ENCODE measurements at places on chromosomes 11 and 22. TPM values are rescaled to one million over a fixed set of nuclear protein-coding genes. Genes with fewer than 3 reads are reported as not detected.

DNA sequence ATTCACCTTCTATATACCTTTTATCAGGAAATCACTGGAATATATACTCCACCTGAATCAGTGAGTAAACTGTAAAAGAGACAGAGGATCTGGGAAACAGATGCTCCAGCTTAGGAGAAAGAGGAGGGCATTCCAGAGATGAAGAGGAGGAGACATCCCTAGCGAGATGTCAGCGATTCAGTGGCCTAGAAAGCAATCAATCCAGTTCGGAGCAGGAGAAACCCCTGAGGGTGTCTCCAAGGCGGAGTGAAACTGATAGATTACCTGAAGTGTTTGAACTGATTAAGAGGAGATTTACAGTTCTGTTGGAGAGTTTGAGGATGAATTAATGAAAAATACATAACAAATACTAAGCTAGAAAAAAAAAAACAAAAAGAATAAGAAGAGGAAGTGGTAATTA, 24.5 kb upstream of the TNRC6B start:
- no peak for DNase-seq
- no peak overlapping the region for H3K4me3 ChIP-seq
- H3K27me3 ChIP-seq: no peaks in the 10 kb centered on the region
- H3K4me1 ChIP-seq: peaks cover 23% of the 10 kb centered on the region
- no peaks in the 10 kb centered on the region for H3K36me3 ChIP-seq

MUC15 gene
- 0.18 TPM for total RNA-seq

MS4A4A gene
- not detected for total RNA-seq

CRYBB3 gene
- total RNA-seq: 2.1 TPM

GRCh38 chr11:82082976-82083375, 650.7 kb downstream of the FAM181B start:
- H3K27ac ChIP-seq: no peak overlapping the region
- no peak for DNase-seq
- no peaks in the 10 kb centered on the region for H3K36me3 ChIP-seq

BMAL1 gene
- 15.0 TPM for total RNA-seq

DNA sequence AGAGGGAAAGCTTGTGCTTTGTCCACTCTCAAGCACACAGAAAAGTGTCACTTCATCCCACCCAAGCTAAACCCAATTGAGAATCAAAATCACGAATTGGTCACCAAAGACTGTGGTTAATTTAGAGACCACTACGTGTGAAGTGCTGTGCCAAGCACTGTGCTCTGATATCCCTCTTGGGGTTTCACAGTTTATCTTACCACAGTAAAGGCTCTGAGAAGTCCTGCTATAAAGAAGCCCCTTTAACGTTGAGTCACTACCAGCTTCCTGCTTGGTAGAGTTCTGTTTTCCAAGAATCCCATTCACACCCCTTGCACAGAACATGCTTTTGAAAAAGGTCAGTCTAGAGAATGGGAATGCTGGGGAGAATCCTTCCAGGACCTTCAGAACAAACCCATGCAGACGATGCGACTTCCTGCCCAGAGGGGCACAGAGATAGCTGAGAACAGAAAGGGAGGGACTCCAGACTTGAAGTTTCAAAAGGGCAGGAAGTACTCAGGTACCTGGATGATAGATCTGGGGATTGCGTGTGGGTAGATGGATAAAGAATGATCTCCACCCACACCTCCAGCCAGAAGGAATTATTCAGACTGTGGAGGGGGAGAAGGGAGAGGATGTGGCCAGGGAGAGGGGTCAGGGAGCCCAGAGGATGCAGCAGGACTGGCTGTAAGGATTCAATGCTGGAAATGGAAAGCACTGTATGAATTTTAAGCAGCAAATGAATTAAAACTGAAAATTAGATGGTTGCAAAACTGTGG, 18.1 kb upstream of the TSPAN18 start:
- DNase-seq: no peak
- no peak overlapping the region for H3K4me3 ChIP-seq
- H3K36me3 ChIP-seq: no peaks in the 10 kb centered on the region
- peaks cover 5% of the 10 kb centered on the region for H3K4me1 ChIP-seq
- H3K27ac ChIP-seq: no peak overlapping the region

- H3K4me1 ChIP-seq: no peaks in the 10 kb centered on the region
- DNase-seq: no peak
- H3K27ac ChIP-seq: no peak overlapping the region
- H3K4me3 ChIP-seq: no peak overlapping the region
- H3K36me3 ChIP-seq: 0 out of 2 replicates have a peak, but pooled peaks cover 11% of the 10 kb centered on the region
- no peaks in the 10 kb centered on the region for H3K27me3 ChIP-seq
Measured at GRCh38 chr11:77842441-77843121, 21.6 kb downstream of the AAMDC start.

DNA sequence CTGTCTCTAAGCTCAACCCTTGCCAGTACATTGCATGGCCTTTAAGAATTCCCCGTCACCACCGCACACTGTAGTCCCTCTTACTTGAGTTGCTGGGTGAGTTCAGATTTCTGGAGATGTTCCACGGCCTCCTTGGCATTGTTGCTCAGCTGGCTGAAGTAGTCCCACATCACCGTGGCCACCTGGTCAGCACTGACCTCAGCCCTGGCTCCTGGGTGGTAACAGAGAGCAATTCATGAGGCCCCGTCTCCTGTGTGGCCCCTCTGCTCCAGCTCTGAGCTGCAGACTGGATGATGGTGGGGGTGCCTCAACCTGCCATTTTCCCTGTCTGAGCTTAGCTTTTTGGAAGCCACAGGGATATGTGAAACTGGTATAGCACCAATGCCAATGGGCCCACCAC, 529 bp downstream of the APOA4 start:
- H3K27ac ChIP-seq: no peak overlapping the region
- no peaks in the 10 kb centered on the region for H3K36me3 ChIP-seq
- H3K4me1 ChIP-seq: no peaks in the 10 kb centered on the region
- DNase-seq: no peak

Measured in PC-9 (cell line).